GM04503 (cell line): ENCODE measurements at places on chromosomes 12 and 14.

GRCh38 chr12:50218386-50218785, 51.2 kb upstream of the CERS5 start:
- no peak for DNase-seq

DNA sequence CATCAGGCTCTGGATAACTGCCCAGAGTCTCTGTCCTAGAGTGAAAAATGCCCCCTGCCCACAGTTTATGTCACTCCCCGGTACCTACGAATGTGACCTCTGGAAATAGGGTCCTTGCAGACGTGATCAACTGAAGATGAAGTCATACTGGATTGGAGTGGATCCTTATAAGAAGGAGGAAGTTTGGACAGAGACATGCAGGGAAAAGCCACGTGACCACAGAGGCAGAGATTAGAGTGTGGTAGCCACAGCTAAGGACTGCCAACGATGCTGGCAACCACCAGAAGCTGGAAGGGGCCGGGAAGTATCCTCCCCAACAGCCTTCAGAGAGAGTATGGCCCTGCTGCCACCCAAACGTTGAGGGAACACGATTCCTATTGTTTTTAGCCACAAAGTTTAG, 101.2 kb upstream of the NCOR2 start:
- no peak for DNase-seq

DNA sequence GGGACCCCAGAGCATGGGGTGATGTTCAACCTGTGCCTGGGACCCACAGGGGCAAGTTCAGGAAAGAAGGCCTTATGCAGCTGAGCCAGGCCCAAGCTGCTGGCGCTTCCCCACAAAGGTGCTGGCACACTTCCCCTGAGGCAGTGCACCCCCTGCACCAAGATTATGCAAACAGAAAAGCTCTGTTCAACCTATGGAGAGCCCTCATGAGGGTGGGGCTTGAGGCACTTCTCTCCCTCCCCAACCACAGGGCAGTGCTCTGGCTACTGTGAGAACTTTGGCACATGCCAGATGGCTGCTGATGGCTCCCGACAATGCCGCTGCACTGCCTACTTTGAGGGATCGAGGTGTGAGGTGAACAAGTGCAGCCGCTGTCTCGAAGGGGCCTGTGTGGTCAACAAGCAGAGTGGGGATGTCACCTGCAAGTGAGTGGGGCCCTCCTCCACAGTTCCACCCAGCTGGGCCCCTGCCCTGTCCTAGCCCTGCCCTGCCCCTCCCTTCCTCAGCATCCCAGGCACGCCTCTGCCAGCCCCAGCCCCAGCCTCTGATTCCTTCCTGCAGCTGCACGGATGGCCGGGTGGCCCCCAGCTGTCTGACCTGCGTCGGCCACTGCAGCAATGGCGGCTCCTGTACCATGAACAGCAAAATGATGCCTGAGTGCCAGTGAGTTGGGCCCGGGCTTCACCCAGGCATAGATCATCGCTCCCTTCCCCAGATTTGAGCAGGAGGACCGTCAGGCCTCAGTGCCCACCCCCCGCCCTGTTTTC, 5.5 kb upstream of the NXPH4 start:
- DNase-seq: no peak

DNA sequence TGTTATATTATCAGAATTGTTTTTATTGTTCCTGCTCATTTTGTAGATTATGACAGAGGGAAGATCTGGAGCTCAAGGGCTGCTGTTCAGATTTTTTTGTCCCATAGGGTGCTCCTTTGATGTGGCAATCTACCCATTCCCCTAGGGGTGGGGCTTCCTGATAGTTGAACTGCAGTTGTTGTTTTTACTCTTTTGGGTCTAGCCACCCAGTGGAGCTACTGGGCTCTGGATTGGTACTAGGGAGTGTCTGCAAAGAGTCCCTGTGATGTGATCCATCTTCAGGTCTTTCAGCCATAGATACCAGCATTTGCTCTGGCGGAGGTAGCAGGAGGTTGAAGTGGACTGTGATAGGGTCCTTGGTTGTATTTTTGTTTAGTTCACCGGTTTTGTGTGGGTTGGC, 57.9 kb upstream of the SLCO1B1 start:
- no peak for DNase-seq

DNA sequence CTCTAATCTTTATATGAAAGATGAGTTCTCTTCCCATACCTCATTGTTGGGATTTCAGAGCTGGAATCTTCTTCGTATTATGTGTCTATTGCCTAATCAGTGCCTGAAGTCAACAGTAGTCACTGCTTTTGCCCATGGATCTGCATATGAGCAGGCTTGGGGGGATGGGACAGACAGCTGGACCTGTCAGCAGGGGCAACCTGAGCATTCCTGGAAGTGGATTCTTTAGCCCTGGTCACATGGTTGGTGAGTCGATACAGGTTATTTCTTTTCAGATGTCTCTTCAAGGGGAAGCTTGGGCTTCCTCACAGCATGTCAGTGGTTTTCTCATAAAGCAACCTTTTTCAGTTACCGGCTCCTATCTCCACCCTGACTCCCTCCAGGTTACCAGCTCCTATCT, 97.3 kb upstream of the RBM19 start:
- no peak for DNase-seq

- no peak for DNase-seq
Measured at GRCh38 chr14:97848317-97848980, 1051.3 kb downstream of the VRK1 start.

- DNase-seq: no peak
Measured at GRCh38 chr14:56147986-56148901, 30.0 kb downstream of the PELI2 start.

DNA sequence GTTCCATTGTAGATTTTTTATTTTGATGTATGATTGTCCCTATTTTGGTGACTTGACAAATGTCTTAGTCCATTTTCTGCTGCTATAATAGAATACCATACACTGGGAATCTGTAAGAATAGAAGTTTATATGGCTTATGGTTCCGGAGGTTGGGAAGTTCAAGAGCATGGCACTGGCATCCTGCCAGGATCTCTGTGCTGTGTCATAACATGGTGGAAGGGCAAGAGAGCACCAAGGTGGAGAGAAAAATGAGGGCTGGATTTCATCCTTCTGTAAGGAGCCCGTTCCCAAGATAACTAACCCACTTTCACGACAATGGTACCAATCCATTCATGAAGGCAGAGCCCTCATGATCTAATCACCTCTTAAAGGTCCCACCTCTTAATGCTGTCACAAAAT, 176.7 kb downstream of the TMEM132D start:
- DNase-seq: no peak

GRCh38 chr12:119417440-119417839, 82.9 kb downstream of the CCDC60 start:
- no peak for DNase-seq

GRCh38 chr14:62470935-62471334, 574.3 kb downstream of the KCNH5 start:
- no peak for DNase-seq
